ENCODE measurements at places on chromosomes 7 and 10.

DNA sequence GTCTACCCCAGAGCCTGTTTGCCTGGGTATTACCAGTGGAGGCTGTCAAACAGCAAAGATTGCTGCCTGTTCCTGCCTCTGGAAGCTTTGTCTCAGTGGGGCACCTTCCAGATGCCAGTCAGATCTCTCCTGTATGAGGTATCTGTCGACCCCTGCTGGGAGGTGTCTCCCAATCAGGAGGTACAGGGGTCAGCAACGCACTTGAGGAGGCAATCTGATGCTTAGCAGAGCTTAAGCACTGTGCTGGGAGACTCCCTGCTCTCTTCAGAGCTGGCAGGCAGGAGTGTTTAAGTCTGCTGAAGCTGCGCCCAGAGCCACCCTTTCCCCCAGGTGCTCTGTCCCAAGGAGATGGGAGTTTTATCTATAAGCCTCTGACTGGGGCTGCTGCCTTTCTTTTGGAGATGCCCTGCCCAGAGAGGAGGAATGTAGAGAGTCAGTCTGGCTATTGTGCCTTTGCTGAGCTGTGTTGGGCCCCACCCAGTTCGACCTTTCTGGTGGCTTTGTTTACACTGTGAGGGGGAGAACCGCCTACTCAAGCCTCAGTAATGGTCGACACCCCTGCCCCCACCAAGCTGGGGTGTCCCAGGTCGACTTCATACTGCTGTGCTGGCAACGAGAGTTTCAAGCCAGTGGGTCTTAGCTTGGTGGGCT is 62.2 kb downstream of the PPP1R9A start:
- no peak for DNase-seq

GRCh38 chr7:68697796-68698280 is 900.4 kb upstream of the AUTS2 start:
- no peak for DNase-seq

DNA sequence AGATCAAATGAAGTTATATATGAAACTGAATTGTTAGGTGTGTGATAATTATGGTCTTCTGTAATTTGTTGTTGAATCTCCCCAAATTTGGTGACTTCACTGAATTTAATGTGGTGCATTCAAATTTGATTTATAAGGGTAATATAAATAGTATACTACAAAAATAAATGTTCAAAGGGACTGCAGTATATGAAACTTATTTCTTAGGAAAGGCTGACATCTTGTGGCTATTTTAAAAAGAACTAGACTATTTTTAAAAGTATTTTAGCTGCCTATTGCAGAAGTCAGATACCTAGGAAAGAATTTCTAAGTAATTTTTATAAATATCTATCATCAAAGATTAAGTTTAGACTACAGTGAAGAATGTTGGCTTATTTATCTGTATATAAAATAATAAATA is 36.6 kb downstream of the ATRNL1 start:
- DNase-seq = no peak

DNA sequence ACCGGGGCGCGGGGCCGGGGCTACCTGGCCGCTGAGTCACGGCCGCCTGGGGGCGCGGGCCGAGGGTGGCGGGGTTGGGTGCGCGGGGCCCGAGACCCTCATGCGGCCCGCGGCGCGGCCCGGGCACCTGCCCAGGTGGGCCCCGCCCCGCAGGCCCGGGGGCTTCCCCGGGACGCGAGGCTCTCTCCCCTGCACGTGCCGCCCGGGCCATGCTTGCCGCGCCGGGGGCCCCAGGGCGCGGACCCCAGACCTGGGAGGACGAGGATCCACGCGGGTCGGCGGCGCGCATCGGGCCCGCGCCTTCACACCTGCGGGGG is 402 bp downstream of the MAFK start:
- DNase-seq = no peak

DNA sequence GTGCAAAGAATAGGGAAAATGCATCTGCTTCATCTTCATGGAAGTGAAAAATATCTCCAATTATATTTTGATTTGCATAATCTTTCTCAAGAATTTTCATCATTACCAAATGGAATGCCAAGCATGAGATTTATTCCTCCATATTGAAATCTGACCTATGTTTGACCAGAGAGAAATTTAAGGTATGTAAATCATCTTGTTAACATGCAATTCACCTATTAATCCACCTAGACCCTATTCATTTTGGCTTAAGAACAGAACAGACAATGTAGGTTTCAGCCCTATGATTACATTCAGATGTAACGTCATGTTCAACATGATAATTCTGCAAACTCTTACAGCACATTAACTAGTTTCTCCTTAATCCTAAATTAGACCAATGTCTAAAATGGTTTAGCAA is 30.8 kb upstream of the TMEM140 start:
- DNase-seq = no peak

- no peak for DNase-seq
Observed at GRCh38 chr7:94655848-94656657, at the start of gene SGCE. TSS of gene SGCE (minus strand) at chr7:94656133. CDS start at chr7:94656098, 35 bp downstream.

- no peak for DNase-seq
Observed at GRCh38 chr7:100612730-100613390, 520 bp downstream of the MOSPD3 start.

GRCh38 chr10:33441561-33441960 is 107.1 kb upstream of the NRP1 start:
- no peak for DNase-seq

- DNase-seq = no peak
Observed at GRCh38 chr10:43215758-43216455, 51.0 kb downstream of the RASGEF1A start.

- DNase-seq = no peak
Observed at GRCh38 chr7:7256731-7257274, 74.5 kb downstream of the C1GALT1 start.

- DNase-seq = no peak
Observed at GRCh38 chr7:12754179-12754578, 66.7 kb downstream of the ARL4A start.

DNA sequence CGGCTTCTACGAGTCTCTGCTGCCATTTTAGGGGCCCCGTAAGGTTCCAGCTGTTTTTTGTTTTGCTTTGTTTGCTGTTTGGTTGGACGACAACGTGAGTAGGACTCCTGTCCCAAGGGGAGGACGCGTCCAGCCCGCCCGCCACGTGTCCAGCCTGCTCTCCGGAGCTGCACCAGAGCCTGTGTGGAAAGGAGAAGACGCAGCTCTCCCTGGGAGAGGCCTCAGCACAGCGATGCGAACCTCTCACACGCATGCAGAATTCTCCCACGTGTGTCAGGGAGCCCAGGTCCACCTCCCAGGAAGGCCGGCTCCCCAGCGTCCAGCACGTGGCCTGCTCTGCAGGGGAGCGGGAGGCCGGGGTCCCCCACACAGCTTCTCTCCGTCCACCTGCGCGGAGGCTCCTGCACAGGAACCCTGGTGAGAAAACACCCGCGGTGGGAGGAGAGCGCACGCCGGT is 36.4 kb upstream of the DNAJB6 start:
- DNase-seq = no peak

DNA sequence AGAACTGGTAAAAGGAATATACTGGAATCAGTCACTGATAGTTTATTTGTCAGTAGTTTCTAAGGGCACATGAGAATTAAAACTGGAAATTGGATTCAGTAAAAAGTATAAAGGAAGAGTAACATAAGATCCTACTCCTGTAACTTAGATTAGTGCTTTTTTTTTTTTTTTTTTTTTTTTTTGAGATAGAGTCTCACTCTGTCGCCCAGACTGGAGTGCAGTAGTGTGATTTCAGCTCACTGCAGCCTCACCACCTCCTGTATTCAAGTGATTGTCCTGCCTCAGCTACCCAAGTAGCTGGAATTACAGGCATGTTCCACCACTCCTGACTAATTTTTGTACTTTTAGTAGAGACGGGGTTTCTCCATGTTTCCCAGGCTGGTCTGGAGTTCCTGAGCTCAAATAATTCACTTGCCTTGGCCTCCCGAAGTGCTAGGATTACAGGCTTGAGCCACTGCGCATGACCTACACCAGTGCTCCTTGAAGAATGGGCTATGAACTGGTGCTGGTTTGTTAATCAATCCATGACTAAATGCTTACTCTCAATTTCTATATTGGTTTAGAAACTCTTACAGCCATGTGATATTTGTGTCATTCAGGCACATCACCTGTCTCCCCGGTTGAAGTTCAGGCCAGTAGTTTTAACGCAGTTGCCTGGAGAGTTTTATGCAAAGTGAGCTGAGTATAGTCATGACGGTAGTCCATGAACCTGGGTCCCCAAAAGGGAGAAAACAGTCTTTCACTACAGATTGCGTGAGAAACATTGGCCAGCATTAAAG is 65.0 kb downstream of the ZEB1 start:
- no peak for DNase-seq

GRCh38 chr10:66586073-66586472 is 339.8 kb upstream of the LRRTM3 start:
- no peak for DNase-seq

GRCh38 chr7:78232806-78233205 is 434.2 kb downstream of the PHTF2 start:
- DNase-seq = no peak

DNA sequence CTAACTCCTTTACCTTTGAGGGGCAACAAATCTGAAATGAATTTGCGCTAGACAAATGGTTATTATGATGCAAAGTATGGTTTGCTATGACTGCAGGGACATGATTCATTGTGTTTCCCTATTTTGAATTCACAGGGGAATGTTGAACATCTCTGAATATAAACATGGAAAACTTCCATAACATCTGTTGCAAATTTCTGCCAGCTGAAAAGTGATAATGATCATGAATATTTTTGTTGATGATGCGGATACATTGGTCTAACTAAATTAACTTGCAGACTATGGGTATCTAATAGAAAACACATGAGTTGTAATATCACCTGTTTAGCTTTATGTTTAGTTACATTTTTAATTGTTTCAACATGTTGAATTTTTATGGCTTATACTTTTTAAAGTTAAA is 1325.5 kb downstream of the REEP3 start:
- no peak for DNase-seq

- DNase-seq = no peak
Observed at GRCh38 chr10:106931159-106931852, 233.2 kb downstream of the SORCS1 start.

DNA sequence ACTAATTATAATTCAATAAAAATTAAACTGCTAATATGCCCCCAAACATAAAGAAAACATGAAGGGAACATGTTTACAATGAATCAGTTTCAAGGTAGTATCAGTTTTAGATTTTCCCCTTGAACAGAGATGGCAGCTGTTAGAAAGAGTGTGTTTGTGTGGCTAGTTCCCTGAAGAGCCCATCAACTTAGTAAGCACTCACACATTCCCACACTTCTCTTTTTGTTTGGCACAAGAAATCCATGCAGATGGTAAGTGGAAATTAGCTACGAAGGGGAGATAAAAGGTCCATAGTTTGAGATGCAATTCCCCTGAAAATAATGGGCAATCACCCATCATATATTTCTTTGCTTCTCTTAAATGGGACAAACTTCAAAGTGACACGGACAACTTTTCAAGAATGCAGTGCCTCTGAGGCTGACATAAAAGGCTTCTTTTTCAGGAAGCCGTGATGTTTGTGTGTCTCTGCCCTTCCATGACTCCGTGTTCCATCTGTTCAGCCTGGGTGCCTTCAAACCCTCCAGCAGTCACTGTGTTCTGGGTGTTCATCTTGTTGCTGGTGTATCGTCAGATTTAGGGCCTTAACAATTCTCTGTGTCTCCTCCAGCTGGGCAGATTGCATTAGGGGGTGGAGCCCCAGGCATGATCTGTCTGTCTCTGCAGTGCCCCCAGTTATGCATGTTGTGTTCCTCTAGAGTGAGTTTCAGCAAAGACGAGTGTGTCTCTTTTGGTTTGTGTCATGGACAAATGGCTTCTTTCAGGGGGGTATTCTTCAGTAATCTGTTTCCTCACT is 259.5 kb upstream of the NPY start:
- no peak for DNase-seq

DNA sequence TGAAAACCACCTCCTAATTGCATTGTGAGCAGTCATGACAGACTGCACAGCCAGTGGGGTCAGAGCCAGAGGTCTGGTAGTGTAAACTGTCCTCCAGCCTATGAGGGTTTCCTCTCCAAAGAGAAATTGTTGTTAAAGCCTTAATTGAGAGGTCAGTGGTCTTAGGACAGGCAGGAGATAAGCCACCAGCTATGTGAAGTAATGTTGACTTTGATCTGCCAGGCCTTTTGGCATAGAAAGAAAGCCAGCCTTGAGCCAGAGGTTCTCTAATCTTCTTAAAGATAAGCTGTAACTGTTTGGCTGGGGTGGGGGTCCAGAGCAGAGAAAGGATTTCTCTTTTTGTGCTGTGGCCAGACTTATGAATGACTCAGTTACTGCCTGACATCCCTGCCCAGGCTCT is 248.4 kb downstream of the WDR11 start:
- no peak for DNase-seq

GRCh38 chr10:61629576-61629975 is 33.2 kb upstream of the CABCOCO1 start:
- DNase-seq = no peak

DNA sequence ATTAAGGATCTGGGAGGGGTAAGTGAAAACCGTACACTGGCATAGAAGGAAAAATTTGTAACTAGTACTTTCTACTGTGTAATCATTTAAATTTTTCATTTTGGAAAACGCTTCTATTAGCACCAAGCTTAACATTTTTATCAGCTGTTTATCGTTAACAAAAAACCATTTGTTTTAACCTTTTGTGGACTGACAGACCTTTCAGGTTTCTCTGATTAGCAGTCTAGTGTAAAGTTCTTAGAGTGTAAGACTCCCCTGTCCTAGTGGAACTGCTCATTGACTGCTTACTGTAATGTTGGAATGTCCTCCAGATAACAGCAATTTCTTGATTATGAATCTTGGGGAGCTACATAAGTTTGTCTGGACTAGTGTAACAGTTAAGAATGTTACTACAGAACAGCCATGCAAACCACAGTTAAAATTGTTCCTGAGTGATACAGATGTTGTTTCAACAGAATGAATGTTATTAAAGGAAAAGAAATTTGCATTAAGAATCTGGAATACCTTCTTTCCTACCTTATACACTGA is 2.0 kb downstream of the DBF4 start:
- DNase-seq = no peak

DNA sequence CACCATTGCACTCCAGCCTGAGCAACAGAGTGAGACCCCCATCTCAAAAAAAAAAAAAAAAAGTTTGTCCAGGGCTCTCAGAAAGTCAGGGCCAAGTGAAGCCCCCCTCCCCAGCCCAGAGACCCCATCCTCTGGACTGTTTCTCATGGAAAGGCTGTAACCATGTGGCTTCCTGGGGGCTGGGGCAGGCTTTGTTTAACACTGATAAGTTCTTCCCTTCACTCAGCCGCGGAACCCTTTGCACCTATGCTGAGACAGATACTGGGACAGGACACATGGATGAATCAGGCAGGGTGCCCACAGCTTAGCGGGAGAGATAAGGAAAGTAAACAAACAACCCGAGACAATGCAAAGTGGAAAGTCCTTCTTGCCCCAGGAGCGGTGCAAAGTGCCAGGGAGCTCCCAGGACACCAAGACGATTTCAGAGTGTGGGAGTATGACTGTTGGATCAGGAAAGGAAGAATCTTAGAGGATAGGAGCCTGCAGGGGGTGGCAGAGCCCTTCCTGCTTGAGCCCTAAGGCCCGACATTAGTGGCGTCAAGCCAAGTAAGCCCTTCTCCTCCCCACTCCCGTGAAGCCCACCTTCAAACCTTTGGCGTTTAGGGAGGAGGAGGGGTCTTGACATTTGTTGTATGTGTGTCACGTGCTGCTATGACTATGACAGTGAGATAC is 11.6 kb downstream of the MLXIPL start:
- no peak for DNase-seq
